ENCODE measurements at places on chromosomes 7 and 10.

- no peak for DNase-seq
Observed at GRCh38 chr7:114924038-114924712, 2.3 kb downstream of the MDFIC start.

- no peak for DNase-seq
Observed at GRCh38 chr10:27457261-27457945, 46.7 kb upstream of the RAB18 start.

GRCh38 chr7:128799451-128799850, 7.7 kb downstream of the CCDC136 start:
- no peak for DNase-seq

- no peak for DNase-seq
Observed at GRCh38 chr10:67695555-67695954, 440 bp downstream of the CTNNA3 start.

GRCh38 chr7:77561352-77561751, 24.3 kb downstream of the PTPN12 start:
- DNase-seq = no peak

DNA sequence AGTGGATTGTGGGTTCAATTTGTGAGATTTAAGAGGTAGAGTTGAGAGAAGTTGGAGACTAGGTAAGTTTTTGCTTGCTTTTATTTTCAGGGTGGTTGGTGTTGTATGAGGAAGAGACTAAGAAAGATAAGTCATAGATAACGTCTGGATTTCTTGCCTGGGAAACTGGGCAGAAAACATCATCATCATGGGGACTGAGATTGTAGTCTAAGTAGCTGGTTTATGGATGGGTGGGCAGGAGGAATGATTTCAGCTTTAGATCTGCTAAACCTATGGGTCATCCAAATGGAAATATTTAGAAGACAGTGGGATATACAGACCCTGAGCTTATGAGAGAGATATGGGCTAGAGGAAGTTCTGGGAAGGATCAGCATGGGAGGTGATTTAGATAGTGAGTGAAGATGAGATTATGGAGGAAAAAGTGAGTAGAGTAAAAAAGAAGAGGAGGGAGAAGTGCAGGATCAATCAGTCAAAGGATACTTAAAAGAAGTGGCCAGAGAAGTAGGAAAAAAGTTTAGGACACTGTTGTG, 169.8 kb downstream of the WNT2 start:
- no peak for DNase-seq

- no peak for DNase-seq
Observed at GRCh38 chr7:100791881-100792666, 35.2 kb downstream of the EPHB4 start.

DNA sequence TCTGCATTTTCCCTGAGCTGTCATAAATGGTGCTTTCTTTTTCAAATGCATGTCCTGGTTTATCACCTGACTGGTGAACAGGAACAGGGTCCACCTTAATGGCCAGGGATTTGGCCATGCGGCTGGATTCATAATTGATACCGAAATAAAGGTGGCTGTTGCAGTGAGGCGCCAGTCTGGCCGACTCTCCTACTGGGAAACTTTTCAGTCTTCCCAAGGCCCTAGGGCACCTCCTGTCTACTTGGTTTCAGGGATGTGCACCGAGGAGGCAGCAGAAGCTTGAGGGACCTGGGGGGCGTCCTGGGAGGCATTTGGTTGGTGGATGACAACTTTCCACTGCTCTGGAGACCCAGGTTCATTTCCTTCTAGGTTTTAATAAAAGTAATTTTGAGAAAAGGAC, 46.4 kb upstream of the FIGNL1 start:
- no peak for DNase-seq

DNA sequence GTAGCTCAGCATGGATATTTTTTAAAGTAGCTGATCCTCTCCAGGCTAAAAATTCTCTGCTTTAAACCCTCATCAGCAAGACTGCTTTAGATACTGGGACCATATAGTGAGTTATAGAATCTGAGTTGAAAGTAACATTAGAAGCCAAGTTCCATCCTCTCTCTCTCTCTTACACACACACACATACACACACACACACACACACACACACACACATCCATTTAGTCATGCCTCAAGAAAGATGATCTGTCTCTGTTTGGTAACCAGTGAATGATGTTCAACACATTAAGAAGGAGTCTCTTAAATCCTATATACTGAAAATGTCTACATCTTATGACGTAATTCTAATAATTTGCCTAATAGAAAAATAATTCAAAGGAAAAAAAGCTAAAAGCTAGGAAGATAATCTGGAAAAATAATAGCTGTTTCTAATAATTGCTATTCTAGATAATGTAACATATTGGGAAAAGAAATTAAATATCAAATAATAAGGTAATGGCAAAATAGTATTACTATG, 16.9 kb upstream of the ATP6V0A4 start:
- DNase-seq = no peak

GRCh38 chr10:71127104-71127503, 85.3 kb upstream of the UNC5B start:
- no peak for DNase-seq

DNA sequence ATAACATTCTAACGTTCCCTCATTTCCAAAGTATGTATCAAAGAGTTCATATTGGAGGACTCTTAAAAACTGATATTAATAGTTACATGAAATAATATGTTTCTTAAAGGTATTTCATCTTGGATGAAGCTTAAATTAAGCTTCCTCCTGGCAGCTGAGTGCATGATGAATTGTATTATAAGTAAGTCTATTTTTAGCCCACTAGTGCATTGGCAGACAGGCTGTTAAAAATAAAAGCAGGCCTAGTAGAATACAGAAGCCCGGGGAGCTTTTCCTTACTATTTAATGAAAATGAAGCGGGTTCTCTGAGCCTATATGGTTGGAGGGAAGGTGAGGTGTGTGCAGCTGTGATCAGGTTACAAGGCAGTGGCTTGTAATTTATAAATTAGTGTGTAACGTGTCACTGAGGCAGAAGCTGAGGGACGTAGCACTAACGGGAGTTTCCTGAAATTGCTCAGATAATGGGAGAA, 130.7 kb upstream of the KMT2E start:
- no peak for DNase-seq

GRCh38 chr7:135833642-135834041, 85.0 kb upstream of the FAM180A start:
- DNase-seq = no peak

DNA sequence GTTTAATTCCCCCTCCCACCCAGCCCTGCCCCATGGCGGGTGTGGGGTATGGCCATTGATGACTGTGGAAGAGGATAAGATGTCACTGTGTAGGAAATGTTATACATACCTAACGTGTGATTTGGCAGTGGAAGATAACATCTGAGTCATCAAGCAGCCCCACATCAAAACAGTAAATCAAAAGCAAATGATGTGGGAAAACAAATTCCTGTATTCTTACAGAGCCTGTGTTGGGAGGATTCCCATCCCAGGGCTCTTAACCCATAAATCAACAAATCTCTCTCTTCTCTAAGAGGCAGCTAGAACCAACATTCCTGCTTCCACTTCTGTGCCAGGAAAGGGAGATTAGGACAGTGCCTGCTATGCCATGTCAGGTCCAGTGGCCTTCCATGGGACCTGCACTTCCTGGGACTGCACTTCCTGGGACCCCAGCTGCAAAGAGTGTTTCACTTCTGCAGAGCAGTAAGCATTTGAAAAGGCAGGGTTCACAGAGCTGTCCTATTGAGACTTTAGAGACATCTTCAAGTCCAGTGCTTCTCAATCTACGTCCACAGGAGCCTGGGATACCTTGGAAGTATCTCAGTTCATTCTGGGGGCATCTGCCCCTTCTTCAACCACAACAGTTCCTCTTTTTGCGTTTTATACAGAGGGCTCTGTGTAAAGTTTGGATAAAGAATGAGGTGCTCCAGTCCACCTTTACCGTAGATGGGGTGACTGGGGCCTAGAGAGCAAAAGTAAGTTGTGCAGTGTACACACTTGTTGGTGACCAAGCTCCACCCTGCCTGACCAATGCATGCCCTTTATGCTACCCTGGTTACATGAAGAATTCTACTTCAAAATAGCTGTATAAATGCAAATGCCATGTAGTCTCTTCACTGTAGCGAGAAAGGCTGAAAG, 45.7 kb downstream of the ATXN7L1 start:
- no peak for DNase-seq

Measured in NCI-H187 treated with DMSO at 0.1 percent for 48 hours (cell line).